PC-3 (cell line): ENCODE measurements at places on chromosomes 7 and 10. TPM values are rescaled to one million over a fixed set of nuclear protein-coding genes. Genes with fewer than 3 reads are reported as not detected.

DNA sequence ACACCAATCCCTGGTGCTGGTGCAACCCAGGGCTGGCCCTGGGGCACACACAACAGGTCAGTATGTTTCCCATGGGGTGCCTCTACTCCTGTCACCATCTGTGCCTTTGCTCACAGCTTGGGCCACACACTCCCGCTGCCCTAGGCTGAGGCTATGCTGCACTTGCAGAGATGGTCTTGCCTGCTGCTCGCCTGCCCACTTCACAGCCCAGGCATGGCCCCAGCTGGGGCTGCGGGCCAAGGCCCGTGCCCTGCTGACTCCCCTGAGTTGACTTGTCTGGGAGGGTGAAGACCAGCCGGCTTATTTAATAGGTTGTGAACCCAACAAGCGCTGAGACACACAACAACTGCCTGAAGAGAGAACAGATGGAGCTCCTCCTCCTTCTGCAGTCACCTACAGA lies 184.1 kb downstream of the ZNF33B start:
- DNase-seq, result no peak

VSTM2A gene
- total RNA-seq, result not detected in 2 replicates

DNA sequence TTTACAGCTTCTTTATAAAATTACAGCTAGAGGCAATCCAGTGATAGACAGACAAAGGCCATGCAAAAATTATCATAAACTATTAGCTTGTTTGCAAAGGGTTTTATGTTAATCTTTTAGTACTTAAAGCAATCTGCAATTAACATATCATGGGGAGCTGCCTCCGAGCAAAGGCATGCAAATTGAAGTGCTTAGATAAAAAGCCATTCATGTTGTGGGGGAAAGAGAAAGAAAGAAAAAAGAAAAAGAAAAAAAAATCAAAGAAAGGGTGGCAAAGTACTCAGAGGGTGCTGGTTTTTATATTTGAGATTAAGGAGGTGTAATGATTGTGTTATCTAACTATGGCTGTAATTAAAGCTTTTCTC lies 799.5 kb downstream of the LRMDA start:
- DNase-seq, result no peak

GRCh38 chr10:45278860-45279498 lies 36.4 kb downstream of the OR13A1 start:
- no peak for DNase-seq

GRCh38 chr7:95525503-95525902 lies 39.8 kb downstream of the ASB4 start:
- no peak for DNase-seq
